ENCODE measurements at places on chromosomes 3 and 15. TPM values are rescaled to one million over a fixed set of nuclear protein-coding genes. Genes with fewer than 3 reads are reported as not detected.

NGLY1 gene
- total RNA-seq, result 14.1 TPM

PFKFB4 gene
- 3.3 TPM for total RNA-seq

CEMIP gene
- not detected for total RNA-seq

MASP1 gene
- 2.3 TPM for total RNA-seq

TM4SF4 gene
- total RNA-seq, result not detected

ANKRD34C gene
- not detected for total RNA-seq

ZWILCH gene
- 51.9 TPM for total RNA-seq

GCNT3 gene
- total RNA-seq, result 0.13 TPM

DNA sequence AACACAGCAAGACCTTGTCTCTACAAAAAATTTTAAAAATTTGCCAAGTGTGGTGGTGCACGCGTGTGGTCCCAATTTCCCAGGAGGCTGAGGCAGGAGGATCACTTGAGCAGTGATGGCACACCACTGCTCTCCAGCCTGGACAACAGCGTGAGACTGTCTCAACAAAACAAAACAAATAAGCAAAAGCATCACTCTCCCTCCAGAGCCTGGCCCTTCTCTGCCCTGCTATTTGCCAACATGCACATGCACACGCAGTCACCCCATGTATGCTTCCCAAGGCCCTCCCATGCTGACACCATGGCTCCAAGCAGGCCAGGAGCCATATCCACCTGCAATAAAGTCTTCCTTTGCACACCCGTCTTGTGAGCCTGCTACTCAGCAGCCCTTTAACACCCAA, 2.1 kb downstream of the KIF9 start:
- DNase-seq, result no peak

DNA sequence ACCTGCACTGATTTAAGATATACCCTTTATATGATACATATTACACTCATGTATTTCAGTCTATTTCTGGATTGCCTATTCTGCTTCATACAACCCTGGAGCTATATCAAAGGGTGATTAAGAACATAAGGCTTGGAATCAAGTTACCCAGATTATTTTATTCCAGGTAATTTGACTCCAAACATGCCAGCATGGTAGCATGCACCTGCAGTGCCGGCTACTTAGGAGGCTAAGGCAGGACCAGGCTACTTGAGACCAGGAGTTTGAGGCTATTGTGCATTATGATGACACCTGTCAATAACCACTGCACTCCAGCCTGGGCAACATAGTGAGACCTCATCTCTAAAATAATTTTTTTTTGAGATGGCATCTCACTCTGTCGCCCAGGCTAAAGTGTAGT, 50.4 kb upstream of the NEO1 start:
- DNase-seq, result no peak

DNA sequence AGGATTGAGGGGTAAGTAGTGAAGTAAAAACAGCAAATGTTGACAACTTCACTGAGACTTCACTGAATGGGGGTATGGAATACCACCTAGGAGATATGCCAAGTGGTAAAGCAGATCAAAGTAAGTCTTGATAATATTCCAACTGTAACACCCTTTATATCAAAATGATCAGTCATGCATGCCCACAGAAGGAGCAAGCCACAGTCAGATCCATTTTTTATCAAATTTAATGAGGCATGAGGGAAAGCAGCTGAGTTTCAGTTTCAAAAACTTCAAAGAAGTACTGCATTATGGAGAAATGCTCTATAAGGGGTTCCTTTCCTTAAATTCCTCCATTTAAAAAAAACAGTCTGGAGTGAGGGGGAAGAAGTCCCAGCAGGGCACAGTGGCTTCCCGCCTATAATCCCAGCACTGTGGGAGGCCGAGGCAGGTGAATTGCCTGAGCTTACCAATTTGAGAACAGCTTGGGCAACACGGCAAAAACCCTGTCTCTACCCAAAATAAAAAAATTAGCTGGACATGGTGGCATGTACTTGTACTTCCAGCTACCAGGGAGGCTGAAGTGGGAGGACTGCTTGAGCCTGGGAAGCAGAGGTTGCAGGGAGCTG, 56.9 kb downstream of the TJP1 start:
- DNase-seq, result no peak

DNA sequence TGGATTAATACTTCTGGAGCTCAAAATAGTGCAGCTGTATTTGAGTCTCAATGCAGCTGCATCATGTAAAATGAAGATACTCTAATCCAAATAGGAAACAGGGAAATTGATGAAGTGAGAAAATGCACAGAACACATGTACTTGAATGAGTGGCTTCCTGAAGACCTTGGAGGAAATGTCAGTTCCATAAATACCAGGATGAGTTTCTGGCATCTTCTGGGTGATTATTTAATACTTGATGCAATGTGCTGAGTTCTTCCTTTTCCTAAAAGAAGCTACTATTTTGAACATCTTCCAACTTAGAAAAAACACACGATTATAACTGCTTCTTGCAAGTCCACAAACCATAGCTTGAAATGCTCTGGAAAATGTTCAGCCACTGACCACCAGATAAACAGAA, 162.8 kb downstream of the SLC9A9 start:
- no peak for DNase-seq

DNA sequence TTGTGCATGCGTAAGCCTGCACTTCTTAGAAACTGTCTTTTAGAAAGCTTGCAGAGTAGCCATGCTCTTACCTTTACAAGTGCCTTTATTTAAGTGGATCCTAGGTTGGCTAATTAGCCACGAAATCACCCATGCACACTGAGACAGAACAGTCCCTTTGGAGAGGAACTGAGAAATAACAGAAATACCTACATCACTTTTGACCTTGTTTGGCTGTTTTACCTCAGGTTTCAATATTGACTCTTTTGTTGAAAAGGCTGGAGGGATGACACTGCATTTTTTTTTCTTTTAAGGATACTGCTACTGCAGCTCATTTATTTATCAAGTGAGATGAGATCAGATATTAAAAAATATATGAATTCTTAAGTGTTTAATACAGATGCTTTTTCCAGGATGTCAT, 155.6 kb upstream of the GOLIM4 start:
- no peak for DNase-seq

- DNase-seq, result no peak
Observed at GRCh38 chr15:61780278-61780980, 279.8 kb downstream of the VPS13C start.

- peak; percentile 53 for DNase-seq
Observed at GRCh38 chr3:111874177-111874820, 15.2 kb downstream of the PHLDB2 start.

DNA sequence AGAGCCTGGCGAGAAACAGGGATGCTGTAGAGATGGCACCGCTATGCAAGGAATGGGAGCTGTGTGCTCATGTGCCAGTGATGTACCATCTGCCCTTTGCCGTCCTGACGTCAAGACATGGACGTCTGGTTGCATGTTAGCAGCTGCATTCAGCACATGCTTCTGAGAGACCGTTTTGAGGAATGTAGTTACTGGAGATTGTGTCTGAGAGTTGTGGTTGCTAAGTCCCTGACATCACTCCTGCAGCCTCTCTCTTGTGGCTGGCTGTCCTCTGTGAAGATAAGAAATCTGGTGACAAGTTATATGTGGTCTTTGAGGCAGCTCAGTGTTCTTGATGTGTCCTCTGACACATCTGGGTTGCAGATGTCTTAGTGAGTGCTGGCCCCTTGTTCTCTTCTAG, 165.1 kb downstream of the APBA2 start:
- DNase-seq, result no peak

- DNase-seq, result no peak
Observed at GRCh38 chr15:89115547-89115946, 27.3 kb downstream of the ABHD2 start.

- DNase-seq, result no peak
Observed at GRCh38 chr3:59990915-59991314, 941.1 kb upstream of the CFAP20DC start.

DNA sequence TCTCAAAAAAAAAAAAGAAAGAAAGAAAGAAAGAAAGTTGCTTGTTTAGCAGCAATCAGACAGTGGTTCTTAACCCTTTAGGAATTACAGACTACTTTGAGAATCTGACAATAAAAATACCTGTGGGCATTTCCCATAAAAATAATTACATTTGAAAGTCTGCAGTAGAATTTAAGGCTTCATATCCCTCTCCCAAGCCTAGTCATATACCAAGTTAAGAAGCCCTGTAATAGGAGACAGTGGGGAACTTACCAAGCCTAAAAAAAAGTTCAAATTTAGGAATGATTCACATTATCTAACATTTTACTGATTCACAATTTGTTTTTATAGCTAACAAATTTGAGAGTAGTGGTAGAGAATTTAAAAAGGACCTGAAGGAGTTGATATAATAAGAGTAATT, 47.5 kb downstream of the LRRFIP2 start:
- DNase-seq, result no peak

GRCh38 chr3:127733781-127734180, 61.0 kb downstream of the ABTB1 start:
- DNase-seq, result no peak

DNA sequence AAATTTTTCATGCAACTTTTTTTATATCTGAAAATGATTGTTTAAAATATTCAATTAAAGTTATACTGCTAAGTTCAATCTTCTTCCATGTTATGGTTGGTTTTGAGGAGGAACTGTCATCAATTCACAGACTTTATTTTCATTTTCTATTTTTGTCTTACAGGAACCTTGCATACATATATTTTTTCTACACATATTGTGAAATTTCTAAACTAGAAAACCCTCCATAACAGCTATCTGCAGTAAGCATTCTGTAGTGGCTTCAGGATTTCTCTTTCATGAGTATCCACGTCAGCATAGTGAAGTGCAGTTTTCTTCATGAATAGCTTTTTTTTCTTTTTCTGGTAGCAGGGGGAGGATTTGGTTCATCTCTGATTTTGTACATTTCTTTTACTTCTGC, 48.2 kb downstream of the ATR start:
- DNase-seq, result no peak

GRCh38 chr3:190239325-190239724, 82.9 kb downstream of the CLDN1 start:
- no peak for DNase-seq

GRCh38 chr3:46987319-46987742, 7.9 kb downstream of the NBEAL2 start:
- no peak for DNase-seq

DNA sequence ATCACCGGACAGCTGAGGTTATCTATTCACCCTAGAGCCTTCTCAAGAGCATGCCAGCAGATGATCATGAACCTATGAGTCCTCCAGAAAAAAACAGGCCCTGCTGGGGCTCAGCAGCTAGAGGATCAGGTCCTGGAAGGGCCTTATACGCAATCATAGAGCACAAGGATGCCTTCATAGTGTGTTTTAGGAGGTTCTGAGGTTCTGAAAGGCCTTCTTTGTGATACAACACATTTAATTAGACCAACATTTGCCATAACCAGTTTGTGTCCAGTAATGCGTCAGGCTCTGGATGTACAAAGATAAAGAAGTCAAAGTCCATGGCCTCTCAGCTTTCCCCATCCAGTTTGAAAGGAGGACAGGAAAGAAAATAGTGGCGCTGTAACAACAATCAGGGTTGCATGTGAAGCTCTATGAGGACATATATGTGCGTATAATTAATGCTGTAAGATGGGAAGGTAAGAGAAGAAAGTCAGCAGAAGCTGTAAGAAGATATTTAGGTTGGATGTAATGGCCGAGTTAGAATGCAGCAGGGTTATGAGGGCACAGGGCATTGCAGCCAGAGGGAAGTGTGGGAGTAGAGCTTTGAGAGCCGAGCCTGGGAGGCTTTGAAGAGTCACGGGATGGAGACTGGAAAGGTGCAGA, 302.6 kb upstream of the TBL1XR1 start:
- no peak for DNase-seq

GRCh38 chr3:196927571-196928453, 14.5 kb downstream of the NCBP2 start:
- DNase-seq, result no peak

GRCh38 chr3:13517253-13517977, 31.5 kb upstream of the FBLN2 start:
- DNase-seq, result no peak

DNA sequence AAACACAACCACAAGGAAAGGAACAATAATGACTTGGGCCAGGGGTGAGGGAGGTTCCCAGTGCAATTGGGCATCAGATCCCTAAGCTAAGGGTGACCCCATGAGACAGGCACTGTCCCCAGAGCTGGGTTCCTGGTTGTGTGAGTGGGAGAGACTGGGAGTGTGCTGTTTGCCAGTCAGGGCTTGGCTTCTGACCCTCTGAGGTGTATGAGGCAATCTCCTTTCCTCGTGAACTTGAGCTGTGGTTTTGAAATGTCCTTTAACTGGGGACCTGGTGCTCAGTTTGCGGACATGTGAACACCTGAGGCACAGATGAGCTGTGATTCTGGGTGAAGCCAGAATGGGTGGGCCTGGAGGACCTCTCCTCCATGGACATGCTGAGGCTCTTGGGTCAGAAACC, 58.5 kb upstream of the PLXNA1 start:
- DNase-seq, result no peak

DNA sequence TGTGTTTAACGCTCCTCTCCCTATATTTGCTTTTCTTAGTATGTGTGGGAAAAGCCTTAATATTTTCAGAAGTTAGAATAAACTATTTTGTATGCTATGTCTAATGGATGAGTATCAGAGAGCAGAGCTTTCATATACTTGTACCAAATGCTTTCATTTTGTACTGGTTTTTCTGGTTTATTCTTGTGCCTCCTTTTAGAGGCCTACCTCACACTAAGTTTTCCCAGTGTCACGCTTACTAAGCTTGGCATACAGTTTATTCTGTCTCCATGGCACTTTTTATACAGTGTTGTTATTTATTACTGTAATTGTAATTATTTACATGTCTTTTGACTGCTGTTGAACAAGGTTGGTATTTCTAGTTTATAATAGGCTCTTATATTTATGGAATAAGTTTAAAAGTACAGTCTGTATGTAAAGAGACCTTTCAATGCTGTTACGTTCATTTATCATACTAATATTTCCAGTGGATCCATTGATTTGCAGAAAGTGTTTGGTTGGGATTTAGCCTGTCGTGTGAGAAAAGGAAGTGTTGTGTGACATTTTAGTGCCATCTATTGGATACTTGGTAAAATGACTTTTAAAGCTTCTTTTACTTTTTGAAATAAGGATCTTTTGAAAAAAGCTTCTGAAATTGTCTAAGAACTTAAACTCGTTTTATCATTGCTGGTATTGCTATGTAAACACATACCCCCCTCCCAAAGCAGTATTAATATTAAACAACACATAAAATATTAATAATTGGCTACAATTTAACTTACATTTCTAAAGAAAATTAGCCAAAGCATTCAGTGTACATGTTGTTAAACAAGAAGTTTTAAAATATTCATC, 5.2 kb upstream of the EBLN2 start:
- DNase-seq, result peak; percentile 19
